ENCODE measurements at places on chromosomes 6 and 20.

DNA sequence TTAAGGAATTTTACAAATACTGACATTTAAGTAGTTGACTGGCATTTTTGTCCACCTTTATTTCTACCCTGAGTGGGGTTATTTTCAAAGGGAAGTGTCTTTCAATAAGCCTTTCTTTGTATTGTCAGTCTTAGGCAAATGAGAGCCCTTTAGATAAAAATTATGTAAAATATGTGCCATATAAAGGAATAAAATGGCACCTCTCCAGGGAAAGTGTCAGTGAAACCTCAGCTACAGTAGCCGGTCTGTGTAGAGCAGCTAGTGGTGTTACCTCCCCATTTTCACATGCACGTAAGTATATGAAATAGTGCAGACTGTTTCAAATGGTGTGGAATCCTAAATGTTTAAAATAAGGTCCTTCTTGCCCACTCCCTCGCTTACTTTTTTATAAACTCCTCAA lies 5.0 kb downstream of the FAM217B start:
- no peak for DNase-seq

GRCh38 chr6:137202078-137202477 lies 17.1 kb downstream of the IFNGR1 start:
- no peak for DNase-seq

DNA sequence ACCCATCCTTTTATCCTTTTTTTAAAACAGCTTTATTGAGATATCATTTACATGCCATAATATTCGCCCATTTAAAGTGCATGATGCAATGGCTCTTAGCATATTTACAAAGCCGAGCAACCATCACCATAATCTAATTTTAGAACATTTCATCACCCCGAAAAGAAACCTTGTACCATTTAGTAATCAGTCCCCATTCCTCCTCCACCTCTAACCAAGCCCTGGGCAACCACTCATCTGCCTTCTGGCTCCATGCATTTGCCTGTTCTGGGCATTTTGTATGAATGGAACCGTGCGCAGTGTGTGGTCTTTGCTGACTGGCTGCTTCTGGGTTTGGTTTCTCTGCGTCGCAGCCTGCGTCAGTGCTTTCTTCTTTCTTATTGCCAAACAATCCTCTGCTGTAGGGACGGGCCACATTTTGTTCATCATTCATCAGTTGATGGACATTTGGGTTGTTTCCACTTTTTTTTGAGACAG lies 10.2 kb upstream of the EEF1A2 start:
- no peak for DNase-seq

- DNase-seq, result no peak
These were observed 55.4 kb downstream of the RALGAPA2 start for GRCh38 chr20:20657092-20657491.

DNA sequence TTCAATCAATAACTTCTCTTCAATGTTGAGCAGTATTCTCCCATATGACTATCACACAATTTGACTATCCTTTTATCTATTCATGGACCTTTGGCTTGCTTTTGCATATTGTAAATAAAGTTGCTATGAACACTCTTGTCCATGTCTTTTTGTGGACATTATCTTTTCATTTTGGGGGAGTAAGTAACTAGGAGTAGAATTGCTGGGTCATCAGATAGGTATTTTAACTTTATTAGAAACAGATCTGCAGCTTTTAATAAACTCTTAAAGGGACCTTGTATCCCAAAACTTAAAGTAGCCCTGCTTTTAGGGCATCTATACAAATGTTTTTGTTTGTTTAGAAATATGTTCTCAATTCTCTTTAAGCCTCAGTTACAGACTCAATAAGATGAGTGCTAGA lies 614.2 kb upstream of the CITED2 start:
- no peak for DNase-seq

- no peak for DNase-seq
These were observed 912 bp downstream of the SNRNP48 start for GRCh38 chr6:7590918-7591302.

GRCh38 chr6:155108070-155108820 lies 113.1 kb downstream of the TIAM2 start:
- DNase-seq, result no peak

- DNase-seq, result no peak
These were observed 32.8 kb upstream of the PMEPA1 start for GRCh38 chr20:57742507-57743181.

DNA sequence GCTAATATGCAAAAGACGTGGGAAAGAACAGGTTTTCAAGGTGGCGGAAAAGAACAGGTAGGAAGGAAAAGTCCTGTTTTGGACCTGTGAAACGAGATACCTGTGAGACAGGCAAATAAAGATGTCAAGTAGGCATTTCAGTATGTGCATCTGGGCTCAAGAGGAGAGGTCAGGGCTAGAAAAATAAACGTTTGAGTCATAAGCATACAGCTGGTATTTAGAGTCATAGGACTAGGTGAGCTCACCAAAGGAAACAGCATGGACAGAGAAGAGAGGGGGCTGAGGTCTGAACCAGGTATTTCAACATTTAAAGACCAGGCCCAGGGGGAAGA lies 14.9 kb downstream of the MTFR2 start:
- no peak for DNase-seq

DNA sequence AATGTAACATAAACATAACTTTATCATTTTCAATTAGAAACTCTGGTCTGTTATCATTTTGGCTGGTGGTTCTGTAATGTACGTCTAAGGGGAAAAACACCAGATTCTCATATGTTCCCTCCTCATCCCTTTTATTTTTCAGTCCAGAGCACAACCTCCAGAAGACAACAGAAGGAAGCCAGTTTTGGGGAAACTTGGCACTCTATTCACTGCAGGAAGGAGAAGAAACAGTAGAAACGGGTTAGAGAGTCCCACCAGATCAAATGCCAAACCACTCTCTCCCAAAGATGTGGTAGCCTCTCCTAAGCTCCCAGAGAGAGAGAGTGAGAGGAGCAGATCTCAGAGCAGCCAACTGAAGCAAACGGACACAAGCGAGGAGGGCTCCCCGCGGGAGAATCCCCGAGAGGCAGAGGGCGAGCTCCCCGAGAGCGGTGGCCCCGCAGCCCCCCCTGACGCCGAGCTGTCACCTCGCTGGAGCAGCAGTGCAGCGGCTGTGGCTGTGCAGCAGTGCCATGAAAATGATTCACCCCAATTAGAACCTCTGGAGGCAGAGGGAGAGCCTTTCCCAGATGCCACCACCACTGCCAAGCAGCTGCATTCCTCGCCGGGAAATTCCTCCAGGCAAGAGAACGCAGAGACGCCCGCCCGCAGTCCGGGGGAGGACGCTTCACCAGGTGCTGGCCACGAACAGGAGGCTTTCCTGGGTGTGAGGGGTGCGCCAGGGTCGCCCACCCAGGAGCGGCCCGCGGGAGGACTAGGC lies 117.8 kb downstream of the RTN4IP1 start:
- DNase-seq, result no peak

GRCh38 chr20:50715694-50716093 lies 15.7 kb upstream of the PARD6B start:
- DNase-seq, result no peak

DNA sequence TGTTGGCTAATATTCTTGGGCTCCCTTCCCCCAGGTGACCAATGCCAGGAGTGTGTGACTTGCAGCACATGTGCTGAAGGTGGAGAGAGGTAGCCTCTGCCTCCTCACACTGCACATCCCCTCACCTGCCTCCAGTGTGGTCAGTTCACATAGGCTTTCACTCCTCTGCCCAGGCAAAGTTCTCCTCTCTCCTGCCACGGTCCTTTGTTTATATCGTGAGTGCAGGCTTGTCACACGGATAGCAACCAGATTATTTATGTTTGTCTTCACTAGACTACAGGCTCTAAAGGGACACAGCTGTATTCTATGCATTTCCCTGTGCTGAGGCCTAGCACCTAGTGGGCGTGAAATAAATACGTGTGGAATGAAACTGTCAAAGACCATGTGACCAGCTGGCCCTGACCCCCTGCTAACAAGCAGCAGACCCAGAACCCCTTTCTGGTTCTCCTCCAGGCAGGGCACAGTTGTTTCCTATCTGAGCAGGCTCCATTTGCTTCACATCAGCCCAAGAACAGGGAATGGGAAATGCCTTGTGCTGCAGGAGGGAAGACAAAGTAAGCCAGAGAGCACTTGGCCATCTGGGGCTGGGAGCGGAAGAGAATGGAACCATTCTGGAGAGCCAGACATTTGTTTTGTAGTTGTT lies 42.3 kb downstream of the UNC5CL start:
- DNase-seq, result no peak

DNA sequence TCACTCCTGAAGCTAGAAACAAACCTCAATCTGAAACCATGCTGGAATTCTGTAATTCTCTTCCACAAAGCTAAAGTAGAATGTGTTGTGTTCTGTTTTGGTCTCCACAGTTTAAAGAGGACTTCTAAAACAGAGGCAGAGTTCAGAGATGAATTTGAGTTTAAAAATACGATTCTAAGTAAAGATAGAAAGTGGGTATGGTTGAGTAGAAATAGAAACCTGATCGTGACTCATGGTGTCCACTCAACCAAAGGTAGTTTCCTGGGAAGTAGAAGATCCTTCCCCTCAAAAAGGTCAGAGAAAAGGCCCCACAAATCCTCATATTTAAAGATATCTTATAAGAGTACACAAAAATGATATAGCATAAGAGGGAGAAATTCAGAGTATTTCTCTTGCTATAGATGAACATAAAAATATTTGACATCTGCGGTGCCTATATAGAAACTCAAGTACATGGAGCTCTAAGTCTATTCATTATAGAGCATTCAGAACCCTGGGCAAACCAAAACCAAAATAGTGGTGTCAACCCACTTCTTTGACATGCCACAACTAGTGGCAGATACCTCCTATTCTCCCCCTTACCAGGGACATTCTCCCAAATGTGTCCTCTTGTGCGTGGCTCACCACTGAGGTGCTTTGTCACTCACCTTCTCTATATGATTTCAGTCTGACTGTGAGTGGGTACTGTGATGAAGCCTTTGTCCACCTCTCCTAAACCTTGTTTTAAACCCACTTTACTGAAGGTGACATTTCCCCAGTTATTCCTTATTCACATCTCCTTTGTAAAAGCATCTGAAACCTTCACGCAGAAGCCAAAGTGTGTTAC lies 84.5 kb downstream of the PLCB1 start:
- no peak for DNase-seq
